A549 (cell line): ENCODE measurements at places on chromosomes 5 and 9. TPM values are rescaled to one million over a fixed set of nuclear protein-coding genes. Genes with fewer than 3 reads are reported as not detected.

DNA sequence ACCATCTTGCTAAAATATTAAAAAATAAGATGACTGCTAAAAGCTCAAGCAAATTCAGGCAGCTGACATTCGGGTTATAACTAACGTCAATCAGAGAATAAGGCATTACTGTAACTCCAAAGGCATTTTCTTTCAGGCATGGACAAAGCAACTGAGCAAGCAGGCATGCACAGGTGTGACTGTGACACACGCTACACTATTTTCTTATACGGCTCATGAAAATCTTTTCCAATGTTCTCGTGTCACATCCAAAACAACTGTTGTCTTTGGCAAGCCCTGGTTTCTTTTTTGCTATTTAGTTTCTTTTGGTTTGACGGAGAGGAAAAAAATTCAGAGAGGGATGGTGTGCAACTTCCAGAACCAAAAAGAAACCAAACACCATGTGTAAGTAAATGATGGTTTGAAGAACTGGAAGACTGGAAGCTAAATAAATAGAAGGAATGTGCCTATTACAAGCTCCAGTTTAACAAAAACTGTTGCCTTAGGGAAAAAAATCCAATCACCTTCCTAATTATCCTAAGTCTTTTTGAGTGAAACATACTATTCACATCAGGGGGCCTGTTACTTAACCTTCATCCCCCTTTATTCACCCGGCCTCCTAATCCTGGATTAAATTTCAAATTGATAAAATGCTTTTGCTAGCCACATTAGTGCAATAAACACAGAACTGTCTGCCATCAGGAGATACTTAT, 277.6 kb downstream of the PSAT1 start:
- no peak for DNase-seq

DNA sequence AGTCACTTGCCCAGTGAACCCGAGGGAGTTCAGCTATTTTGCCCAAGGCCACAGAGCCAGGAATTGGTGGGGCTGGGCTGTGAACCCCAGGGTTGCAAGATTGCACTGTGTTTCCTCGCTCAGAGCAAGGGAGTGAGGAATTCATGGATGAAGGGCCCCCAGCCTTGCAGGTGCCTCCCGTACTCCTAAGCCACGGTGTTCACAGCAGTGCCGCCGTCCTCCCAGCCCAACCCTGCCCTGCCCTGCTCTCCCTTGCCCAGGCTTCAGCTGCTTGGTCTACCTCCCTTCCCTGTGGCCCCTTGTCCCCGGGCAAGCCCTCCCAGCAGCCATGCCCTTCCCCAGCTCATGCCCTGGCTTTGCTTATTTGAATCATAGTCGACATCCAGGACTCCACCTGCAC, 6.1 kb downstream of the LAMC3 start:
- DNase-seq: no peak

DNA sequence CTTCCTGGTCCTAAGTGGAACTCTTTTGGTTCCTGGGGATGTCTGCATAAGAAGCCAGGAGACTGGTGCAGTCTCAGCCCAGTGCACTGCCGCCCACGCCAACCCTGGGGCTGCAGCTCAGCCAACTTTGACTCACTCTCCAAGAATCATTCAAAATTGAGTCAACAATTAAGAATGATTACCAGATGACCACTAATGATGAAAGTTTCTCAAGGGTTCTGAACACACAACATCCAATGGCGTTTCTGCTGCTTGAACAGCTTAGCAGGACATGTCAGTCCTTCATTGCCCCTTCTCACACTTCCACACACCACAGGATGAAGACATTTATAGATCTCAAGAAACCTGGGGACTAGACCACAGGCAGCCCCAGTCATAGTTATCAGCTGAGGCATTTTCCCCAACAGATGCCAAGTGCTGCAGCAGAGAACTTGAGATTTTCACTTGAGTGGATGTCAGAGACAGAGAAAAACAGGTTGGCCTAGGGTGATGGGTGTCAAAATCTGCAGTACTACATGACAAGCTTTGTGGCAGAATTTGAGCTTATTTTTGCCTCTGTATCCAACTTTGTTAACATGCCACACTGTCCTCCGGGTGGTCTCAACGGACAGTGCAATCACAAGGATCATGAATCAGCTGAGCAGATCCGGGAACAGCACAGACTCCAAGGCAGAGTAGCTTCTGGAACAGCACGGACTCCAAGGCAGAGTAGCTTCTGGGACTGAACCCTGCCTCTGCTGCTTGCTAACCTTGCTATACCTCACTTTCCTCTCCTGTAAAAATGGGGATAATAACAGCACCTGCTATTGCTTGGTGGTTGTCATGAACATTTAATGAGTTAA, 356.1 kb downstream of the SPOCK1 start:
- DNase-seq: no peak

DNA sequence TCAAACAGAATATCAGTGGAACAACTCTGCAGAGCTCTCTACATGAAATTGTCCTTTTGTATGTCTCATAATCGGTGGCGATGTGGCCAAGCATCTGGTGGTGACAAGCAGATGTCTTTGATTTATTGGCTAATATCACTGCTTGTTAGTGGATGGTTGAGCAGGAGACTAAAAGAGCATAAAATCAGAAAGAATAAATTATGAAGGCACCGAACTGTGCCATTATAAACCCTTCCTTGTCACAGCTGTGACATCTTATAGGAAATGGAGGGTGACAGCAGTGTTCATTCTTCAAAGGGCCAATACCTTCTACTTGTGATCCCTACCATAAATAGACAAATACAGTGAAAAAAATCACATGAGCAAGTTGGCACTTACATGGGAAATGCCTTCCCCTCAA, 1404.3 kb downstream of the MAT2B start:
- no peak for DNase-seq

DNA sequence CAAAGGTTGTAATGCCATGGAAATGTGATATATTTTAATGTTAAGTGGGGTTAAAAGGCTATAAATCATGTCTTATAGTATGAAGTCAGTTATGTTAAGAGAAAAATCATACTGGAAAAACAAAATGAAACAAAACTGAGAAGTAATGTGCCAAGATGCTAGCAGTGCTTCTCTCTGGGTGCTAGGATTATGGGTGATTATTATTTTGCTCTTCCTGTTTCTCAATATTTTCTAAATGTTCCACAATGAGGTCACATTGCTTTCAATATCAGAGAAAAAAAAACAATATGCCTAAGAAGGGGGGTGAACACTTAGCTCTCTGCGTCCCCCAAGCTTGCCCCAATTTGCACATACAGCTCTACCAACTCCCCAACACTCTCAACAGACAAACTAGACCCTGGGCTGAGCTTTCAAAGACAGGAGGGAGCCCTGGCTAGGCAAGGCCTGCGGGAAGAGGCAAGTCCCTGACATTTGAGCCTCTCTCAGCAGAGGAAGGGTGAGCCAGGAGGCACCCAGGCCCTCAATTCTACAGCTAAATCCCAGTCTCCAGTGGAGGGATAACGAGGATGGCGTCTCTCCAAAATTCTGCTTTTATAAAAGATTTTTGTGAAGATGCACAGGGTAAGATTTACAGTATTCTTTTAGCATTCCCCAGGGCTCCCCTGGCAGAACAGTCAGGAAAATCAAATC, 24.4 kb downstream of the WHRN start:
- DNase-seq: no peak

- no peak for DNase-seq
Observed at GRCh38 chr9:132506977-132507669, 75.3 kb upstream of the BARHL1 start.

DNA sequence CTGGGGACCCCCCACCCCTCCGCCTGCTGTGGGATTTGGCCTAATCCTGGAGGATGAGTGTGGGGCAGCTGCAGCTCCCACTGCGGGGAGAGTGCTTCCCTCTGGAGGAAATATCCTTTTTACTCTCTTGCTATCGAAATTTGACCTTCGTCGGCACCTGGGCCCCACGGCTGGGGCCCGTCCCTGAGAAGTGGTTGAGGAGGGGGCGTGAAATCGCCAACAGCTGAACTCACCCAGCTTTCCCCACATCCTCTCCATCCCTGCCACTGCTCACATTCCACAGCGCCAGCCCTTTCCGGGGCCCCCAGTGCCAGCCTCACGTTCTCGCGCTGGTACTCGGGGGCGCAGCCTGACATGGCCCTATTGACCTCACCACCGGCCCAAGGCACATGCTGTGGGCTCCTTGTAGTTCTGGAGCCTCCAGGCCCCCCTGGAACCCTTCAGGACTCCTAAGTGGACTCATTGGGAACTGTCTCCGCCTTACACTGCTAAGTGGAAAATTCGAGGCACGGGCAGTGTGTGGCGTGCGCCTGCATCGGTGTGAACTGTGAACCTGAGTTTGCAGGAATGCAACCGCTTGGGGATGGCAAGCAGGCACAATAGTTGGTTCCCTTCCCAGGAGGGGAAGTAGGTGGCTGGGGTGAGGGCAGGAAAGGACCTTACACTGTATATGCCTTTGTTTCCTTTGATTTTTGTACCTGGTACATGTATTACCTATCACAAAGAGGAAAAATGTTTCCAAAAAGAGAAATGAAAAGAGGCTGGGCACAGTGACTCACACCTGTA, 19.2 kb downstream of the FGFR4 start:
- DNase-seq: no peak

- no peak for DNase-seq
Observed at GRCh38 chr5:126490167-126490940, 67.1 kb downstream of the GRAMD2B start.

PCDHA9 gene
- polyA plus RNA-seq: 0.01 TPM in 1 of 3 replicates, not detected in the others

ZBTB26 gene
- polyA plus RNA-seq: 3.6 to 4.3 TPM (median 4.0 TPM) in 3 replicates

PCDHGB6 gene
- polyA plus RNA-seq: 0.08 to 0.09 TPM (median 0.09 TPM) in 3 replicates

PCDHGA11 gene
- 0.01 TPM in 1 of 3 replicates, not detected in the others for polyA plus RNA-seq

SELENOP gene
- polyA plus RNA-seq: 0.08 to 0.17 TPM (median 0.14 TPM) in 3 replicates

CTSV gene
- 13.2 to 14.9 TPM (median 14.1 TPM) in 3 replicates for polyA plus RNA-seq
